ENCODE measurements at places on chromosomes 7 and 10. TPM values are rescaled to one million over a fixed set of nuclear protein-coding genes. Genes with fewer than 3 reads are reported as not detected.

DNA sequence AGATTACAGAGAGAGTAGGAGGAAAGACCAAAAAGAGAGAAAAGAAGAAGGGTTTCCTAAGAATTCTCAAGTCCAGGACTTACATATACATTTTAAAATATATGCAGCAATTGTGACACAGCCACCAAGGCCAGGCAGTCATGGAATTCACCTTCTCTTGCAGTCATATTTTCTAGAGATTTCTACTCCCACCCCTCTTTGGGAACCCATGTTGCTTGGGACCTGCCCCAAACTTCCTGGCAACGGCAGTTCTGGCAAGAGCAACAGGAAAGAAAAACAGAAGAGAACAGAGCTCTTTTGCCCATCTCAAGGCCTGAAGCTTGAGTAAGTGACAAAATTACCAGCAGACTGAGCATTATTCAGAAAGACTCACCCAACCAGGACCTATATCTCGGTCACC, 128.3 kb upstream of the ASAH2 start:
- no peak for DNase-seq

DNA sequence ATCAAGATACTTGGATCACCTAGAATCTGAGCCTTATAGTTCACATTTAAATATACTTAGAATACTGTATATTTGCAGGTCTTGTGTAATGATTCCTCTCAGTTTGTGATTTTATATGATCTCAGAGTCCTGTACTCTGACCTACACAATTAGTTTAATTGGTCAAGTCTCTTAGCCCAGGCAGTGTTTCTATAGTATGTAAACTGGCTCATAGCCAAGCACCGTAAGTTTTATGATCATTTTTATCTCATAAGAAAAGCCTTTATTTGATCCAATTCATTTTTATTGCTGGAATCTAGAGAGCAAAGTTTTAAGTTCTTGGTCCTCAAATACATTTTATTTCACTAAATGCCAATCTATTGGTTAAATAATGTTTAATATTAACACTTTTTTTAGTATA, 242.2 kb downstream of the MALRD1 start:
- no peak for DNase-seq

DNA sequence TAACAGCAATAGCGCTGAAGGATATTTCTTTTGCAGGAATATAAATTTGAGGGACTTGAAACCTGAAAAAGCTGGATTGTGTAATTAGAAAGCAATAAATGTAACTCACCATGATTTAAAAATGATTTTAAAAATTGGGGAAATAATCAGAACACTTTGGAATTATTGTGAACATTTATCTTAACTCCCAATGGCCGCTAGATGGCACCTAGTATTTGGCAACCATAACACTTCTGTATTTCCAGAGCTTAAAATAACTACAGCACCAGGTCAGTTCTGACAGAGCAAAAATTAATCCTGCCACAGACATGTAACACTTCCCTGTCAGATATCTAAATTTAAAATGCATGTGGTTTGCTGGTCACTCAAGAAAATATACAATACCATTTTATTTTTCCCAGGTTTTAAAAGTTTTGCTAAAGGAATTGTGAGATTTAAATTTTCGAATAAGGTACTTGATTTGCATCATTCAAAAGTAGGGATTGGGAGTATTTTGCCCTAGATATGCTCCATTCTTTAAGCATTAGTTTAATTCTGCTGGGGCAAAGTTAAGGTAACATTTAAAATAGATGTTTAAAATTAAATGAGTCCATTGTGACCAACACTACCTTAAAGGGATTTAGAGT, 144.5 kb downstream of the PPP1R3A start:
- DNase-seq, result no peak

DNA sequence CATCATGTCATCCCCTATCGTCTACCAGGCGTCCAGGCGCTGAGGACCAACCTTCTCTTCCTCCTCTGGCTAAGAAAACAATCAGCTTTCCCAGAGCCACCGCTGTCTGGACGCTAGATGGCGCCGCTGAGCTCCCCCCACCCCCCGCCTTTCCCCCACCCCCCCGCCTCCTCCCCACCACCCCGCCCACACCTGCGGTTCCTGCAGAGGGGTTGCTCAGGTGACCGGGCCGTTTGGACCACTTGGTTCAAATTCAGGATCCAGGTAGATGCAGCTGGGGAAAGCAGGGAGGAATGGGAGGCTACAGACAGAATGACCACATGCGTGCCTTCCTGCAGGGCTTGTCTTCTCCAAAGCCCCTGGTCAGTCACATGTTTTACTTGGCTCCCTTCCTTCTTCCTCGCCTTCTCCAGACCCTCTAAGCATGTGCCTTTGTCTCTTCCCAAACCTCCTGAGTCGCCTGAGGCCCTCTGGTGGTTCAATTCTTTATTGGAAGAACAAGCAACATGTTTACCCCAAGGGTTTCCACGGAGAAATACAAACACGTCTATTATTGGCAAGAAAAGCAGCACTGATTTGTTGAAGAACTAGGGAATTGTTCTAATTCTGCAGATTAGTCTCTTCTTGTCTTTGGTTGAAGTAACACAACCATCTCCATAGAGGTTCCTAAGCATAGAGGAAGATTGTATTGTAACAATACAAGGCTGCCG, 24.7 kb downstream of the AOC1 start:
- peak; percentile 78 for DNase-seq

DNA sequence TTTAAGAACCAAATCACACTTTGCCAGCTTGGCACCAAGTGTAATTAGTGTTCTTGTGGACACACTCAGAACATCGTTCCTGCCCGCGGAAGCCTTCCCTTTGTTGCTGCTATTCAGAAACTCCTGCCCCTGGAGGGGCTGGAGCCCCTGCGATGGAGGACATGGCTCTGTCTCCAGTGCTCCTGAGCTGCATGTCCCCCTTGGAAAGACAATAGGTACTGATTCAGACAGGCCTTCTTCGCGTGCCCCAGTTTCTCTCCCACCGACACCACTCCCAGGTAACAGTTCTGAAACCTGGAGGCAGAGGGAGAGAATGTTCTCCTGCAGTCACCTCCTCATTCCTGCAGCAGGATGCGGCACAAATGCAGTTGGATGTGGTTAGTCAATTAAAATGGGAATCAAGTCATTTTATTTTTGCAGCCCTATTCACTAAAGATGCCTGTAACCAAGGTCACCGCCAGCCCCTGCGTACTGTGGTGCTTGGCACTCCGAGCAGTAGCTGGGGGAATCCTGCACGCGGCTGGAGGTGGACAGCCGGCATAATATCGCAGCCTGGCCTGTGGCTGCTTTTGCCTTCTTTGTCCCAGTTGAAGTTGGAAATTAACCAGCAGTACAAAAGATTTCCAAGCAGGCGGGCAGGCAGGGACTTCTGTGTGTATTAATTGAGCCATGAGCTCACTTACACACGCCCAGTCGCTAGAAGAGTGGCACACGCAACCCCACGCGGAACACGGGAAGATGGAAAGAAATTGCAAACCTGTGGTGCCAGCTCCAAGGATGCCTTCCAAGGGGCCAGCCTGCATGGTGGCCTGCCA, 205.7 kb downstream of the EBF3 start:
- peak; percentile 2 for DNase-seq

GRCh38 chr7:72538147-72538546, 126.0 kb upstream of the CALN1 start:
- DNase-seq, result no peak

DNA sequence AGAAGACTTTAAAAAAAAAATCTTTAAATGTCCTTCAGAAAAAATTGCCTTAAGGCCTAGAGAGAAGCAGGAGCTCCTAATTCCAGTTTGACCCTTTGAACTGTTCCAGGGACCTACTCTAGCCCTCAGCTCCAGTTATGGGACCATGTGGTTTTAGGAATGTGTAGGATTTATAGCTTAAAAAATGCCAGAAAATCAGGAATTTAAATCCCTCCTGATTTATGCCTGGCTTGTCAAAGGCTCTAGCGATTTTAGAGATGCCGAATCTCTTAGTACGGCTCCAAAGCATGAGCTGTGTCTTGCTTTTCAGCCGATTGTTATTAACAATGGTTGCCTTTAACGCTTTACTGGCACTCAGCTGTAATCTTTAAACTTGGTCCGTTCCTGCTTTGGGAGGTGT, 130.6 kb upstream of the NPVF start:
- DNase-seq, result no peak

DNA sequence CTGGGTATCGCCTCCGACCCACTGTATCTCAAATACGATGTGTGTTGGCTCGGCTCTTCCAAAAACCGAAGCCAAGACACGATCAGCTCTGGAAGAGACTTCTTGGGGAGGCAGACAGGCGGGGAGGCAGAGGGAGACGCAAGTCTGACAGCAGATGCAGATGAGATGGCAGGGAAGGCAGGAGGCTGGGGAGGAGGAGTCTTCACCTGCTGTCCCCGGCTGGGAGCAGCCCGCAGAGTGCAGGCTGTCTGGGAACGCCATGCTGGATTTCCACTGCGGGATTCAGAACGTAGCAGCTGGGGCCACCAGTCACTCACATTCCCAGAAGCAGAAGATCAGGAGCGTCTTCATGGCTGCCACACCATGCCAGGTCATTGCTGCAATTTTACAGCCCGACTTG, 29.4 kb downstream of the CTBP2 start:
- no peak for DNase-seq

NPY4R2 gene
- total RNA-seq, result 22.8 TPM

SPAG6 gene
- total RNA-seq, result not detected

GNAT3 gene
- not detected for total RNA-seq

All from mucosa of descending colon (tissue), 3 donors.